ENCODE measurements at places on chromosomes 13 and 19. TPM values are rescaled to one million over a fixed set of nuclear protein-coding genes. Genes with fewer than 3 reads are reported as not detected.

- peak overlapping the region; percentile 70 for H3K4me3 ChIP-seq
- DNase-seq: peak; percentile 44
- peaks cover 13% of the 10 kb centered on the region for H3K27me3 ChIP-seq
- H3K27ac ChIP-seq: peak overlapping the region; percentile 79
- H3K36me3 ChIP-seq: no peaks in the 10 kb centered on the region
Observed at GRCh38 chr13:114134111-114134943, 1.9 kb upstream of the RASA3 start.

GRCh38 chr13:46992383-46992952 is 95.6 kb upstream of the HTR2A start:
- no peaks in the 10 kb centered on the region for H3K36me3 ChIP-seq
- H3K4me3 ChIP-seq: no peak overlapping the region
- no peak for DNase-seq
- H3K27ac ChIP-seq: no peak overlapping the region
- no peaks in the 10 kb centered on the region for H3K4me1 ChIP-seq
- H3K27me3 ChIP-seq: peaks cover 10% of the 10 kb centered on the region

GRCh38 chr13:51050021-51050830 is 60.8 kb downstream of the C13orf42 start:
- H3K27ac ChIP-seq: no peak overlapping the region
- DNase-seq: no peak
- H3K27me3 ChIP-seq: peaks cover 3% of the 10 kb centered on the region
- H3K36me3 ChIP-seq: no peaks in the 10 kb centered on the region
- H3K4me3 ChIP-seq: no peak overlapping the region

The PLIN3 gene
- 25.5 TPM for total RNA-seq

- no peak overlapping the region for H3K4me3 ChIP-seq
- H3K27me3 ChIP-seq: peaks cover 16% of the 10 kb centered on the region
Observed at GRCh38 chr19:45924891-45925447, 10.4 kb upstream of the NANOS2 start.

DNA sequence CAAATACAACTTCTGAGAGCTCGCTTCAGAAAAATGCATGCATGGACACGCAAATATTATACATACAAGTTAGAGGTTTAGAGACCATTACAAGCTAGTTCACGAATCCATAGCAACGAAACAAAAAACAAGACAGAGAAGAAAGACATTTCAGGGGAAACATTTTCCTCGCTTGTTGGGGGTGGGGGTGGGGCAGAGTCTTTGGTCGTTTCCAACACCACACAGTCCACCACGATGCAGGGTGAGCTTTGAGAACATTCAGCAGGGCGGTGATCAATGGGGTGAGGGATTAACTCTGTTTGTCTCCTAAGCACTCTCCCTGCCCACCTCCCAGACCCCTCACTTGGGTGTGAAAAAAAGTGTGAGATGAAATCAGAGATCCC is 651 bp downstream of the OXGR1 start:
- peaks cover 4% of the 10 kb centered on the region for H3K4me1 ChIP-seq
- no peak overlapping the region for H3K4me3 ChIP-seq
- H3K27me3 ChIP-seq: peaks cover 31% of the 10 kb centered on the region
- H3K36me3 ChIP-seq: no peaks in the 10 kb centered on the region
- no peak for DNase-seq

- H3K36me3 ChIP-seq: peaks cover 1% of the 10 kb centered on the region
- H3K4me3 ChIP-seq: peak overlapping the region; percentile 75
- no peak for DNase-seq
- no peaks in the 10 kb centered on the region for H3K27me3 ChIP-seq
- H3K4me1 ChIP-seq: peaks cover 24% of the 10 kb centered on the region
Observed at GRCh38 chr19:14150041-14150769, 13.8 kb upstream of the ASF1B start.

GRCh38 chr13:20696073-20696472 is 7.4 kb upstream of the IL17D start:
- H3K27me3 ChIP-seq: peaks cover 36% of the 10 kb centered on the region
- DNase-seq: no peak
- no peak overlapping the region for H3K27ac ChIP-seq
- H3K36me3 ChIP-seq: no peaks in the 10 kb centered on the region
- peaks cover 4% of the 10 kb centered on the region for H3K4me1 ChIP-seq

DNA sequence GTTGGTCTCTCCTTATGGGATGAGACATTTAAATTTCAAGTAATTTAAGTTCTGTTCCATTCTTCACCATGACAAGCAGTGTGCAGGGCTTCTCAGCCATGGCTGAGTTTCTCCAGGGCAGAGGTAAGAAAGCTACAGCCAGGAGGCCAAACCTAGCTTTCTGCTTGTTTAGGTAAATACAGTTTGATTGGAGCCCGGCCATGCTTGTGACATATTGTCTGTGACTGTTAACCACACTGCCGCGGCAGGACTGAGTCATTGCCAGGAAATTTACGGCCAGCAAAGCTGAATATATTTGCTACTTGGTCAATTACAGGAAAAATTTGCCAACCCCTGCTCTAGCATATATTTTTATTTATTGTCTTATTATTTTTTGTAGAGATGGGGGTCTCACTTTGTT is 10.7 kb downstream of the NLRP8 start:
- H3K27ac ChIP-seq: no peak overlapping the region
- H3K4me1 ChIP-seq: no peaks in the 10 kb centered on the region
- H3K36me3 ChIP-seq: no peaks in the 10 kb centered on the region
- H3K4me3 ChIP-seq: no peak overlapping the region
- H3K27me3 ChIP-seq: no peaks in the 10 kb centered on the region

DNA sequence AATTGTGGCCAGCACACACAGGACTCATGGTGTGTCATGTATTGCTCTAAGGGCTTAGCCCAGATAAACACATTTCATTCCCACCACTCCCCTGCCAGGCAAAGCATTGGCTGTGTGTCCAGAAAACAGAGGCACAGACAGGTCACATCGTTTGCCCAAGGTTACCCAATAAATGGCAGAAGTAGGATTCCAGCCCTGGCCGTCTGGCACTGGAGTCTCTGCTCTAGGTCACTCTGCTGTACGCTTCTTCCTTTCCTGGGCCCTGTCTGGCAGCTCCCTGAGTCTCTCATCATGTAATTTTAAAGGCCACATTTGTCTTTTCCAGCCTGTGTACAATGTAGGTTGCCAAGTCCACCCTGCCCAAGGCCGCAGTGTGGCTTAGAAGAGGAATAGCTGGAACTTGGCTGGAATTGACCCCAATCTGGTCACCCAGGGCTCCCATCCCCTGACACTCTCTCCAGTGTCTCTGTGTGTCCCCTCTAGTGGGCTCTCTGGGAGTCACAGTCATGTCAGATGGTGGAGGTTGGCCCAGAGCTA is 264.5 kb upstream of the TSHZ3 start:
- no peak for DNase-seq
- H3K27me3 ChIP-seq: peaks cover under 1% of the 10 kb centered on the region
- no peaks in the 10 kb centered on the region for H3K4me1 ChIP-seq
- H3K36me3 ChIP-seq: no peaks in the 10 kb centered on the region

The TEX29 gene
- 0.80 TPM for total RNA-seq

The KIR2DL1 gene
- total RNA-seq: not detected

The GPC5 gene
- not detected for total RNA-seq

The HSD17B14 gene
- 2.6 TPM for total RNA-seq

DNA sequence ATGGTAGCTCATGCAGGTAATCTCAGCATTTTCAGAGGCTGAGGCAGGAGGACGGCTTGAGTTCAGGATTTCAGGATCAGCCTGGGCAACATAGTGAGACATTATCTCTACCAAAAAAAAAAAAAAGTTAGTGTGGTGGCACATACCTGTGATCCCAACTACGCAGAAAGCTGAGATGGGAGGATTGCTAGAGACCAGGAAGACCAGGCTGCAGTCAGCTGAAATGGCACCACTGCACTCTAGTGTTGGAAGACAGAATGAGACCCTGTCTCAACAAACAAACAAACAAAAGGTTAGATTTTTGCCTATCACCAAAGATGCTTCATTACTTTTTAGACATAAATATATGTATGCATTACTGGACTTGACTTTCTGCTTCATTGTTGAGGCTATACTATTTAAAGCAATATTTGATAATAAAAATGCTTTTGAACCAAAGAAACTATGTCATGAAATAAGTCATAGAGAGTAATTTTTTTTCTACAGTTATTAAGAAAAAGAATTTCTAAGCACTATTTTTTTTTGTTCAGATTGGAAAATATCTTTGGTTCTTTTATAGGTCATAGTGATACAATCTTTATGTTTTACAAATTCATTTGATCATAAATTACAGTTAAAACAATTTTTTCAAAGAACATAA is 1180.1 kb upstream of the ATXN8OS start:
- H3K36me3 ChIP-seq: no peaks in the 10 kb centered on the region
- H3K4me3 ChIP-seq: no peak overlapping the region
- DNase-seq: no peak
- H3K4me1 ChIP-seq: no peaks in the 10 kb centered on the region
- no peaks in the 10 kb centered on the region for H3K27me3 ChIP-seq

GRCh38 chr13:59809564-59809963 is 354.2 kb downstream of the DIAPH3 start:
- H3K4me3 ChIP-seq: no peak overlapping the region
- peaks cover 2% of the 10 kb centered on the region for H3K36me3 ChIP-seq
- H3K27ac ChIP-seq: no peak overlapping the region
- DNase-seq: no peak
- no peaks in the 10 kb centered on the region for H3K4me1 ChIP-seq

DNA sequence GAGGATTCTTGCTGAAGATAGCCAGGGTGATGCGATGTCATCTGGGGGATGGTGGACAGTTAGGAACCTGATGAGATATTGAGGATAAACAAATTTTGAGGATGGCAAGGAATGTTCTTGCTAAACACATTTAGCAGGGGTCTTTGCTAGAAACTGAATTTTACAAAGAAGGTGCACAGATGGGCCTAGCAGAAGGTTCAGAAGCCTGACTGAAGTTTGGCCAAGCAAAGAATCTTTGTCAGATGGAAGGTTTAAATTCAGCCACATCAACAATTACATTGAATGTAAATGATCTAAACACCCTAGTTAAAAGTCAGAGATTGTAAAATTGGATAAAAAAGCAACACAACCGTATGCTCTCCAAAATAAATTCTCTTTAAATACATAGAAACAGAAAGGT is 68.8 kb downstream of the WASF3 start:
- H3K27me3 ChIP-seq: peaks cover 5% of the 10 kb centered on the region
- H3K4me3 ChIP-seq: no peak overlapping the region
- DNase-seq: no peak
- peaks cover 2% of the 10 kb centered on the region for H3K4me1 ChIP-seq
- no peak overlapping the region for H3K27ac ChIP-seq

DNA sequence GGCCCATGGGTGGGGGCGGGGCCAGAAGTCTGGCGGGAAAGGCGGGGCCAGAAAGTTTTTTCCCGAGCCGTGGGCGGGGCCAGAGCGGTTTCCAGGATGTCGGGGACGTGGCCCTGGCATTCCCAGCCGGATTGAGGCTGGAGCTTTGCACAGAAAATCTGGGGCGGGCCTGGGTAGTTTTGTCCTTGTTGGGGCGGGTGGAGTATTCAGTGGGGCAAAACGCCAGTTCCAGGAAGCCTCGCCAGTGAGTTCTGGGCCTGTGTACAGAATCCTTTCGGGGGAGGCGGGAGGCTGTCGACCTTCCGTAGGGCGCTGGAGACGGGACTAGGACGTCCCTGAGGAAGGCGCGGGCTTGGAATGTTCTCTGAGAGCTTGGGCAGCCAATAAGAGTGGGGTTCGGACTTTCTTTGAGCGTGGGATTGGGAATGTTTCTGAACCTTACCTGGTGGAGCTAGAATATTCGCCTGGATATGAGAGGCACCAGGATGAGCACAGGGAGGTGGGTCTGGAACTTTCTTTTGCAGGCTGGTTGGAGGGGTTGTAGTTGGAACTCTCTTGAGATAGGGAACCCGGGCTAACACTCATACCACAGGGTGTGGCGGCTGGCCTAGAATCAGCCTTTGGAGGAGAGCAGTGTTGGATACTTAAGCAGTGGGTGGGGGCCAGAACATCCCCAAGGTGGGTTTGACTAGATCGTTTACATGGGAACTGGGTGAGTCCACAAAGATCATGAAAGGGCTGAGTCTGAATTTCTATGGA is 1.3 kb downstream of the CCDC9 start:
- H3K4me3 ChIP-seq: peak overlapping the region; percentile 97
- peaks cover 30% of the 10 kb centered on the region for H3K4me1 ChIP-seq
- H3K36me3 ChIP-seq: peaks cover 26% of the 10 kb centered on the region
- DNase-seq: no peak

GRCh38 chr13:24629320-24629719 is 50.9 kb upstream of the ATP12A start:
- H3K36me3 ChIP-seq: peaks cover 4% of the 10 kb centered on the region
- DNase-seq: no peak
- H3K4me1 ChIP-seq: peaks cover 35% of the 10 kb centered on the region
- H3K4me3 ChIP-seq: no peak overlapping the region
- H3K27me3 ChIP-seq: no peaks in the 10 kb centered on the region

The GRK1 gene
- total RNA-seq: not detected

GRCh38 chr13:77691871-77692270 is 5.6 kb upstream of the SLAIN1 start:
- H3K36me3 ChIP-seq: no peaks in the 10 kb centered on the region
- no peak overlapping the region for H3K27ac ChIP-seq
- peaks cover 9% of the 10 kb centered on the region for H3K4me1 ChIP-seq

GRCh38 chr13:112888238-112889111 is 80.5 kb upstream of the MCF2L start:
- H3K27ac ChIP-seq: no peak overlapping the region
- H3K4me1 ChIP-seq: no peaks in the 10 kb centered on the region
- peaks cover 15% of the 10 kb centered on the region for H3K27me3 ChIP-seq
- no peak for DNase-seq
- H3K4me3 ChIP-seq: no peak overlapping the region
- H3K36me3 ChIP-seq: no peaks in the 10 kb centered on the region

The LGALS7B gene
- total RNA-seq: not detected

- H3K27me3 ChIP-seq: no peaks in the 10 kb centered on the region
- no peak overlapping the region for H3K4me3 ChIP-seq
- H3K36me3 ChIP-seq: peaks cover 48% of the 10 kb centered on the region
- no peaks in the 10 kb centered on the region for H3K4me1 ChIP-seq
Observed at GRCh38 chr13:41802043-41802683, 158.7 kb downstream of the VWA8 start.

DNA sequence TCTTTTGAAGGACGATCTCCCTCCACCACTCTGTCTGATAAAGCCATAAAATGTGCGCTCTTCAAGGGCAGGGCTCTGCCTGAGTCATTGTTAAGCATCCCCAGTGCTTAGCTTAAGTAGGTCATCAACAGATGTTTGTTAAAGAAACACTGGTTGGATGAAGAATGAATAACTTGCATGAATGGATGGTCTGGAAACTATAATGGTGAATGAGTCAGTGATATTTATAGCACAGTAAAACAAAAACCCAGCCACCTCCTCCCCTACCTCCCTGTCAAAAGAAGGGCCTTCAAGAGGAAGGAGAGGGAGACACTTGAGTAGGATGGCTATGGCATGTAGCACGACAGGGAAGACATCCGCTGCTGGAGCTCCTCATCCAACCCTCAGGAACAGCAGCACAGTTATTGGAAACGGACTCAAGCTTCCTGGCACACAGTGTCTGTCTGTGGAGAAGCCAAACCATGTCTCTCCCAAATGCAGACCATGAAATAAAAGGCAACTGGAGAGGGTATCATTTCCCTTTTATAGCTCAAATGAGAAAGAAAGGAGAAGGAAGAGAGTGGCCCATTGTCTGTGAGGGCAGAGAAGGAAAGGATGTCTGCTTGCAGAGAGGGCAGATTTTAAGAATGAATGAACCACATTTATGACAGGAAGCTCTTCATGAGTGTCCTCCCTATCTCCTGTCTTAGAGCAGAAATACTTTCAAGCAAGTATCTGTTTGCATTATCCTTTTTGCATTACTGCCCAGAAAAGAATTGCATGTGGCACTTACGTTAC is 183.5 kb upstream of the UBL3 start:
- DNase-seq: no peak
- peaks cover 14% of the 10 kb centered on the region for H3K27me3 ChIP-seq
- no peaks in the 10 kb centered on the region for H3K36me3 ChIP-seq
- no peak overlapping the region for H3K27ac ChIP-seq
- peaks cover 2% of the 10 kb centered on the region for H3K4me1 ChIP-seq

- H3K27me3 ChIP-seq: no peaks in the 10 kb centered on the region
- no peak overlapping the region for H3K4me3 ChIP-seq
- H3K4me1 ChIP-seq: peaks cover 14% of the 10 kb centered on the region
- DNase-seq: no peak
- H3K27ac ChIP-seq: no peak overlapping the region
- peaks cover 21% of the 10 kb centered on the region for H3K36me3 ChIP-seq
Observed at GRCh38 chr19:17210296-17210695, 4.9 kb upstream of the USE1 start.
